ENCODE measurements at places on chromosomes 7 and 10.

DNA sequence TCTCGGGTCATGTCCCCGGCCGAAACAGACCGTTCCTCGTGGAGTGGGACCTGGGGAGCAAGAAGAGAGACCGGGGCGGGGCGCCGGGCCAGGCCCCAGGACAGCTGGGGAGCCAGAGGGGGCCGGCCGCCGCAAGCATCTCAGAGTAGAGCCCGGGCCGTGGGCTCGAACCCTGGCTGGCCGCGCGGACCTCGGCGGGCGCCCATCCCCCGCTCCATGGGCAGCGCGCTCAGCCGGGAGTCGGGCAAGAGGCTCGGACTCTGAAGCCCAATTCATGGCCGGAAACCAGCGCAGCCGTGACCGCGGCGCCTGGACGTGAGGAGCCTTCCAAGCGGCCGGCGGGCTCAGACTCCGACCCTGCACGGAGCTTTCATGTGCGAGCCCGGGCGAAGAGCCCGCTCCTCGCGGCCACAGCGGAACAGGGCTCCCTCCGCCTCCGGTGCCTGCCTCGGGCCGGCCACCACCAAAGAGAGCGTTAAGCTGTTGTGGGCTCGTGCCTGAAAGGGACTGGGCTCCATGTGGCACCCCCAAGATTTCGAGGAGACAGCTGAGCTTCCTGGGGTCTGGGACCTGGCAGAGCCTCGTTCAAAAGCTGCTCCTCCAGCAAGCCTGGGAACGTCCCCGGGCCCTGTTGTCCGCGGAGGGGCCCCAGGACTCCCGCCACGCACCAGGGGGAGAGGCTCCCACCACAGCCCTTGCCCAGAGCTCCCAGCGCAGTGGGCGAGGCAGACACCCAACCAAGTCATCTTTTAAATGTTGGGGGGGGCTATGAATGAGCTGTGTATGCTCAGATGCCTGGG lies 757 bp upstream of the GRID1 start:
- DNase-seq: no peak

DNA sequence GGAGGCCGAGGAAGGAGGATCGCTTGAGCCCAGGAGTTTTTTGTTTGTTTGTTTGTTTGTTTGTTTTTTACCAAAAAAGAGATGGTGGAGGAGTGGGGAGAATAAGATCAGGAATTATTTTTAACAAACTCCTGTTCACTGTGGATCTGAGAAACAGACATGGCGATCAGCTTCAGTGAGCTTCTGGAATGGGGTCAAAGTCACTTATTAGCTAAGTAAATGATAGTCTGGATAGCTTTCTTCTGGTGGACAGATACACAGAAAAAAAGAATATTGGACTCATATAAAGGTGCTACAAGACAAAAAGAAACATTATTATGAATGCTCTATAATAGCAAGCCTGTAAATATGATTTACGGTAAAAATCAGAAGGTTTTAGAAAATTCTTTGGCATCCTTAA lies 85.1 kb downstream of the POU6F2 start:
- no peak for DNase-seq

- no peak for DNase-seq
These were observed 140.4 kb upstream of the BMPER start for GRCh38 chr7:33764752-33765451.

- DNase-seq: no peak
These were observed 294.7 kb upstream of the AOAH start for GRCh38 chr7:37018954-37019353.

- peak; percentile 22 for DNase-seq
These were observed 919 bp downstream of the INPP5F start for GRCh38 chr10:119726676-119727261.

DNA sequence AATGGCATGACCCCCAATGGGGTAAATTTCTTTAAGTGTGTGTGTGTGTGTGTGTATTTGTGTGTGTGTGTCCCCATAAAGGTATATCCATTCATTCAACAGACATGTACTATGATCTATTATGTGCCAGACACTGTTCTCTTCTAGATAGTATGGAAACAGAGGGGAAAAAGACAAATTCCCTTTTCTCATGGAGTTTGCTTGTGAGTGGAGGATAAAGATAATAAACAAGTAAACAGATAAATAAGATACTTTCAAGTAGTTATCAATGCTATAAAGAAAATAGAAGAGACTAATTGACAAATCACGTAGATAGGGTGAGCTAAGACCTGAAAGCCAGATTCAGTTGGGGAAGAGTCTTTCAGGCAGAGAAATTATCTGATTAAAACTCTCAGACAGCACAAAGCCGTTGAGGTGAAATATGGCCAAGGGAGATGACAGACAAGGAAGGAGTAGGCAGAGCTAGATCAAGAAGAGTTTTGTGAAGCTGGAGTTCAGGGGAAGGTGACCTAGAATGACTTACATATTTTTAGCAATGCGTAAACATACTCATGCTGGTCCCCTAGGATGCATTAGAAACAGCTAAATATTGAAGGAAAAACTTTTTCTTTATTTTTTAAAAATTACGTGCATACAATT lies 45.2 kb upstream of the DMTF1 start:
- DNase-seq: no peak

- no peak for DNase-seq
These were observed 41.1 kb upstream of the TMEM213 start for GRCh38 chr7:138756591-138757242.

- DNase-seq: no peak
These were observed 22.4 kb upstream of the GARS1 start for GRCh38 chr7:30572212-30572841.

GRCh38 chr7:33558549-33559323 lies 346.6 kb upstream of the BMPER start:
- DNase-seq: no peak

DNA sequence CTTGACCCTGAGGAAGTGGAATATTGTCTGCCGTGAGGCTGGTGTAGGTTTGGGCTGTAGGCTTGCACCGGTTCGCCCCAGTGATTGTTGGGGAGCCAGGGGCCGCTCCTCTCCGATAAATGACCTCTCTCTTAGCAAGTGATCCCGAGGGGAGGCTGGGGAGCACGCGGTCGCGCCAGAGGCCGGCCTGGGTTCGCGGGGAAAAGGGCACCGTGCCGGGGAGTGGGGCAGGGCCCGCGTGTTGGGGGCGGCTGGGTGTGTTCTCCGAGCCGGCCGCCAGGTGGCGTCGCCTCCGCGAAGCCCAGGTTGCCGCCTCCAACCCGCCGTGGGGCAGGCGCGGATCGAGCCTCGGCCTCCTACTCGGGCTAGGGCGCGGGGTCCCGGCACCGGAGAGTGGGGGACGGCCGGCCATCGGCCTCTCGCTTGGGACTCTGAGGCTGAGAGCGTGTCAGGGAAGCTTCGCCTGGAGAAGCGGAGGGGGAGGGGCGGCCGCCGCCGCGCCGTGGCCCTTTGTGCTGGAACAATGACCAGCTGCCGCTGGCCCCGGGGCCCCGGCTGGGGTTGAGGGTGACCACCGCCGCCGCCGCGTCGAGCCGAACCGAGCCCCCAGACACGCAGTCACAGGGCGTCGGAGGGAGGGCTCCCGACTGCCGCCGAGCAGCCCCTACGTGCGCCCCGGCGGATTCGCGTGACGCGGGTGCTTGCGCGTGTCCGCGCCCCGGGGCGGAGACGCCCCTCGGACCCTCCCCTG lies 442 bp upstream of the LZTS2 start:
- DNase-seq: peak; percentile 81

DNA sequence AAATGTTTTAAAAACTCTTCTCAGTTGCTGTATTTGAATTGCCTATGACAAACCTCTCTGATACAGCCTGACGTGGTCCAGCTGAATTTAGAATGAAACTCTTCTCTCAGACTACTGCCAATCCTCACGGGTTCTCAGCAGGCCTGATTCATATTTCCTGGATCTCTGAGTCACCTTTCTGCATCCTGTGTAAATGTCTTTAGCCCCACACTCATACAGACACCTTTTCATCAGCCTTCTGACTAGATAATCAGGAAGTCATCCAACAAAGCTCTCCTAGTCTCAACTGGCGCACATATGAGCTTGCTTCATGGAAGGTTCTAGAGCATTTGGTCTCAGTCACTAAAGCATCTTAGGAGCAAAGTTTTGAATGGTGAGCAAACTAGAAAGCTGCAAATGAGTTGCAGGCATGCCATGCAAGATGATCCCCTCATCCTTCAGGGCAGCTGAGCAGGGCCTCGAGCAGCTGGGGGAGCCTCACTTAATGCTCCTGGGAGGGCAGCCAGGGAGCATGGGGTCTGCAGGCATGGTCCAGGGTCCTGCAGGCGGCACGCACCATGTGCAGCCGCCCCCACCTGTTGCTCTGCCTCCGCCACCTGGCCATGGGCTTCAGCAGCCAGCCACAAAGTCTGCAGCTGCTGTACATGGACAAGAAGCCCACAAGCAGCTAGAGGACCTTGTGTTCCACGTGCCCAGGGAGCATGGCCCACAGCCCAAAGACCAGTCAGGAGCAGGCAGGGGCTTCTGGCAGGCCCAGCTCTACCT lies 182.8 kb downstream of the ARHGAP12 start:
- peak; percentile 76 for DNase-seq

DNA sequence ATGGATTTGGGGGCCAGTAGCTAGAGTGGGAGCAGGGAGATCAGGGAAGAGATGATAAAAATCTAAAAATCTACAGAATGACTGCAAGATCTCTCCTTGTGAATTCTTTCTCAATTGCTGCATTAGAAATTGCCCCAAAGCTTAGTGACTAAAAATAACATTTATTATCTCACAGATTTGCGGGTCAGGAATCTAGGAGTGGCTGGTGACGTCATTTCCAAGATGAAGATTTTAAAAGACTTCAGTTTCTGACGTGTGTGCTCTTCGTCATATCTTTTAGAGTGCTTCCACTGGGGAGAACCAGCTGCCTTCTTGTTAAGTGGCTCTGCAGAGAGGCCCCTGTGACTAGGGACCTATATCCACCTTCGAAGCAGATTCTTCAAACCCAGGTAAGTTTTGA lies 112.6 kb downstream of the DGKI start:
- DNase-seq: no peak

DNA sequence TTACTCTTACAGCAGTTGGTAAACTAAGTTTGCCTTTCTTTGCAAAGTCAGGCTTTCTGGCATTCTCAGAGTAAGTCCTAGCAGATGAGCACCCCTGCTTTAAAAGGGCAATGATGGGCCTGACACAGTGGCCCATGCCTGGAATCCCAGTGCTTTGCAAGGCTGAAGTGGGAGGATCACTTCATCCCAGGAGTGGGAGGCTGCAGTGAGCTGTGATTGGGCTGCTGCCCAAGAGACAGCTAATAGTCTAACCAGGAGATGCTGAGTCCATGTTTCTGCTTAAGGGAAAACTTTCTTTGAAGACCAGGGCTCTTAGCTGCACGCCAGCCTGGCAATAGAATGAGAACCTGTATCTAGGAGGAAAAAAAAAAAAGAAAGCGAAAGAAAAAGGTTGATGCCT lies 100.2 kb upstream of the MPP7 start:
- no peak for DNase-seq

GRCh38 chr7:32102432-32102873 lies 32.2 kb upstream of the PDE1C start:
- DNase-seq: no peak

GRCh38 chr7:120996333-120996987 lies 7.9 kb downstream of the CPED1 start:
- DNase-seq: no peak

DNA sequence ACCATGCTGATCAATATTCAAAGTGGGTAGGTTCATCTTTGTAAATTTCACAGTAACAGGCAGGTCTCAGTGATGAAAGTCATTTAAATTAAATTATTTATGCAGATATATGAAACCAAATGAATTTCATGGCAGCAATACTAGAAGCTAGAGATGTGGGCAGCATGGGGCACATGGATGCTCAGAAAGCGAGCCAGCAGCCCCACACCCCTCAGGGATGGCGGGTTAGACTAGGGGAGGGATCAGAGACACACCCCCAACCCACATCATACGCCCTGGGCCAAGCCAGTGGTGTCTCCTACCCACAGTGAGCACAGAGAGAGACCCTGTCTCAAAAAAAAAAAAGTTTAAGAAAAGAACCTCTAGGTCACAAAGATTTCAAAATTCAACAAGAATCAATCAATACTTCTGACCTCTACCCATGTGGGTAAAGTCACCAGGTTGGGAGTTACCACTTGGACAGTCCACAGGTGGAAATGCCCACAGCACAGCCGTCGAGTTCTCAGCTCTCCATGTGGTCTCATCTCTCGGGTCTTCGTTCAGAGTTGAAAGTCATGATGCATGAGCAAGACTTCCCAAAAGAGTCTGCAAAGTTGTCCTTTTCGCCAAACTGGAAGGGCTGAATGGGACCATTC lies 79.3 kb upstream of the PPP2R2D start:
- no peak for DNase-seq

DNA sequence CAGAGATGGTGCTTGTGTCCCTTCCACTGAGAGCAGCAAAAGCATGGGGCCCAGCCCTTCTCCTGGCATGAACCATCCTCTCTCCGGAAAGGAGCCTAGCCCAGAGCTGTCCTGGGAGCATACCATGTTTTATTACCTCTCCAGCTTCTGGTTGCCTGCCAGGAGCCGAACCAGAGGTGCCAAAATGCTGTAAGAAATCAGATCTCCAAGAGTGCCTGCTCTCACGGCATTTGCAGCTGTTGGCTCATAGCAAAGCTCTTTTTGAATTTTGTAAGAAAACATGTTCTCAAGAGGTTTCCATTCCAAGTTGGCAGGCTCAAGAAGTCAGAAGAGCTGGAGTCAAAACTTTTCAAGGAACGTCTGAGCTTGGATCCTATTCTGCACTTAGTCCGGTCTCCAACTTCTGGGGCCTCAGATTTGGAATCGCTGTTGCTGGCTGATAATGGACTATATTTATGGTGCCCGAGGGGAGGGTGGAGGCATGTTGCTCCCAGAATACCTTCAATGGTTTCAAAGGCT lies 211.7 kb upstream of the MKI67 start:
- DNase-seq: no peak

DNA sequence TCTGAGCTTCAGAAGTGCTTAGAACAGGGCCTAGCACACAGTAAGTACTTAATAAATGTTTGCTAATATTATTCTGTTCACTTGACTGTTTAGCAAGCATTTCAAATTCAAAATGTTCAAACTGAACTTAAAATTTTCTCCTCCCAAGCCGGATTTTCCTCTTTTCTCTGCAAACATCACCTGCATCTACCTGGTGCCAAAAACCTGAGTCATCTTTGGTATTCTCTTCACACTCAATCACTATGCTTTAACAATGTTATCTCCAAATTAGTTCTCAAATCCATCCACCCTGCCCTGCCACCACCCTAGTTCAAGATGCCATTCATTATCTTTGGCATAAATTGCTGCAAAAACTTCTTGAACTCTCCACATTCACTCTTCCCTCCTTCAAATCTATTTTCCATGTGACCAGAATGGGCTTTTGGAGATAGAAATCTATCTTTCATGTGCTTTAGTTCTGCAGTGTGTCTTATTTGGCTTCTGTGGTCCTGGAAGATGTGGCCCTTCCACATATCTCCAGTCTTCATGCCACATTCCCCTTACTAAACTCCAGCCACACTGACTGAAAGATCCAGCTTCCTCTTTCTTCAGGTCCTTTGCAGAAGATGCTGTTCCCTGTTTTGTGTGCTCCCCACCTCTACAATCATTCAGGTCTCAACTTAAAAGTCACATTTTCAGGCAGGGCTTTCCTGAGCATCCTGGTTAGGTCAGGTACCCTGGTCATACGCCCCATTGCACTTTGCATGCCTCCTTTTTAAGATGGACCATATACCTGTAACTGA lies 2.0 kb downstream of the GGCT start:
- DNase-seq: no peak

All from activated CD4-positive, alpha-beta memory T cell treated with anti-CD3 and anti-CD28 coated beads for 36 hours (primary cell).